ENCODE measurements at places on chromosomes 6 and 20.

DNA sequence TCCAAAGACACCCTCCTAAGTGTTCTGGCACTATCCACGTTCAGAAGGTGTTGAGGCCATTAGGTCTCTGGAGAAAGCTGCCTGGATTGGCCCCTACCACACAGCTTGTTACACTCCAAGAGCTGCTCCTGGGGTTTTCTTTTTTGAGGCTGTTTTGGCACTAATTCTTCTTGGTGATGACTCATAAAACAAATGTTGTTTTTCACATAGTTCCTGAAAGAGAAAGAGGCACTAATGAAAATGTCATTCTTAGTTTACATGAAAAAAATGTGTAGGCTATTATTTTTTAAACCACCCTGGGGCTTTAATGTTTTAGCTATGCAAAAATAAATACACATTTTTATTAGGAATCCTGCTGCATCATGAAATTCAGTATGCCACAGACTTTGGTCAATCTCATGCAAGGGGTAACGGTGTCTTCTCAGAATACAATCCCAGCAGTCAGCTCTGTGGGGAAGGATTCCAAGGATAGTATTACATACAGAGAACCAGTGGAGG lies 38.1 kb downstream of the TBPL1 start:
- no peak for DNase-seq

- no peak for DNase-seq
Observed at GRCh38 chr20:51563486-51564332, 21.2 kb upstream of the NFATC2 start.

GRCh38 chr20:59777814-59778575 lies 155.4 kb downstream of the SYCP2 start:
- no peak for DNase-seq

GRCh38 chr20:23550227-23550626 lies 18.1 kb downstream of the CST9L start:
- DNase-seq: no peak

- DNase-seq: no peak
Observed at GRCh38 chr6:112243861-112244827, 10.2 kb downstream of the LAMA4 start.

- DNase-seq: no peak
Observed at GRCh38 chr20:2986466-2986865, 57.0 kb upstream of the GNRH2 start.

- no peak for DNase-seq
Observed at GRCh38 chr6:106056746-106057390, 29.3 kb upstream of the PRDM1 start.

DNA sequence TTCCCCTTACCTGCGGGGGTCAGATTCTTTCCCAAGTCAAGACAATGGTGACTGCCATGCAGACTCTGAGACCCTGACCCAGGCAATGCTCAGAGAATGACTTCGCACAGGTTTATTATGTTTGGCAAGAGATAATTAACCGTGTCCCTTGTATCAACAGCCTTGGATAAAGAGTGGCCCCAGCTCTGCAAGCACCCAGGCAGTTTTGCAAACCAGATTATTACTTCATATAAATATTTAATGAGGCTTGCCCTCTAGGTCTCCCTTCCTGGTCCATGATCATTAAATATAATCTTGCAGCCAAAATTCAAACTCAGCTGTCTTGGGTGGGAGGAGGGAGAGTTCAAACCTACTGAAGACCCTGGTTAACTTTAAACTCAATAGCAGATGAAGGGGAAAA lies 156.5 kb downstream of the ANKRD60 start:
- no peak for DNase-seq

GRCh38 chr6:39419607-39420006 lies 97.1 kb upstream of the KCNK16 start:
- DNase-seq: no peak

DNA sequence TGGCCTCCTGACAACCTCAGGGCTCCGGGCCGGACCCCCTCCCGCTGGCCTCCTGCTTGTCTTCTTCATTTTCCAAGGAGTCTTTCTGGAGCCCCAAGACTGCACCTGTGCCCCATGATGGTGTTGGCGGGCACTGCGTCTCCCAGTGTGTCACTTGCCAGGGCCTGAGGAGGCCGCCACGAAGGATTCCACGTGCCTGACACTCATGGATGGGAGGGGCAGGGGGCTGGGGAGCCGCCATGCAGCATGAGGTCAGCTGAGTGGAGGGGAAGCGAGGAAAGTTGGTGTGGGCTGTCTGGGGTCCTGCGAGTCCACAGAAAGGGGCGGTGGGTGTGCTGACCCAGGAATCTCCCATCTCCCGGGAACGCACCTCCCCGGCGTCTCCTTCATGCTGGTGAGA lies 165.7 kb downstream of the SMOC2 start:
- DNase-seq: no peak

GRCh38 chr6:161835500-161836215 lies 561.8 kb upstream of the AGPAT4 start:
- DNase-seq: no peak

GRCh38 chr6:139754898-139755775 lies 380.7 kb upstream of the CITED2 start:
- DNase-seq: no peak

GRCh38 chr20:2137552-2138201 lies 36.0 kb downstream of the STK35 start:
- no peak for DNase-seq

- peak; percentile 82 for DNase-seq
Observed at GRCh38 chr20:21548390-21549035, 34.6 kb upstream of the NKX2-2 start.

GRCh38 chr6:121222656-121223055 lies 111.6 kb downstream of the TBC1D32 start:
- DNase-seq: no peak

GRCh38 chr20:58723628-58723984 lies 31.0 kb downstream of the NPEPL1 start:
- DNase-seq: no peak

DNA sequence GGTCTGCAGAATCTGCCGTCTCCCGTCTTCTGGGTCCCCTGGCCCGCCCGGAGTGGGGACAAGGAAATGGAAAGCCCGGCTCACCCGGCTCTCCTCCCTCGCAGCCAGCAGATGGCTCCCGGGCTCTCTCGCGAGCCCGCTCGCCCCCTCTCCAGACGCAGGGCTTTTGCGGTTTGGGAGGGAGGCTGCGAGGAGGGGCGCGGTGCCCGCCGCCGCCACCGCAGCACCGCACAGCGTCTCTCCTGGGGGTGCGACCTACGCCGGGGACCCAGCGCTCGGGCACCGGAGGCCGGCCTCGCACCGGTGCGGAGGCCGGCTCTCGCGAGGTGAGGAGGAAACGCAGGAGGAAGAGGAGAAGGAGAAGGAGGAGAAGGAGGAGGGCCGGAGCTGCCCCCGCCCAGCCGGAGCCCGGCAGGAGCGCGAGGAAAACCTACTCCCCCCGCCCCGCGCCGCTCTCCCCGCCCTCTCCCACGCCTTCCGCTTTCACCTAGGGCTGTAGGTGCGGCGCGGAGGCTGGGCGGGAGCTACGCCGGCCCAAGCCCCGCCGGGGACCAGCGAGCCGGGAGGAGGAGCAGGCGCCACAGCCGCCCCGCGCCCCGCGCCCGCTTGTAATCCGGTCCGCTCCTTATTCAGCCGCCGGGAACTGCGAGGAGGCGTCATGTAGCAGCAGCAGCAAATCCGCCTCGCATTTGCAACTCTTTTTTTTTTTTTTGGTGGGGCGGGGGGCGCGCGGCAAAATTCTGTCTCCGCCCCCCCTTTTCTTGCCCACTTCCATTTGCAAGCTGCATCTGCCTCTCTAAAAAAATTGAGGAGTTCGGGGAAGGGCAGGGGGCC lies at the start of gene CARMIL1:
TSS of gene CARMIL1 (plus strand) at position 461 of the 834 bp plus-strand sequence. CDS start 422 bp downstream, outside the sequence.
- peak; percentile 68 for DNase-seq

DNA sequence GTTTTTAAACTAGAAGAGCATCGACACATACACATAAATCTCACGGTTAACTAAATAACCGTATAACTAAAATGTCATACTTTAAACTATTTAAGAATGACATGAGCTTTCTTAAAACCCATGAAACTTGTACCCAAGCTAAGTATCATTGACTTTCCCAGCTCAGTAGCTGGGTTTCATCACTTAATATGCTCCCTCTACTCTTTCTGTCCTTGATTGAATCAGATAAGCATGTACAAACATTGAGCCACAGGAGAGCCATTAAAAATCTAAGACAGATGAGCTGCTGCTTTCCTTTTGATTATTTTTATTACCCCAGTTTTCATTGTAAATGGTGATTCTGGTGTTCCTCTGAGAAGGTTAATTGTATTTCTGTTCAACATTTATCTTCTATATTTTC lies 115.8 kb downstream of the FOXO3 start:
- no peak for DNase-seq

DNA sequence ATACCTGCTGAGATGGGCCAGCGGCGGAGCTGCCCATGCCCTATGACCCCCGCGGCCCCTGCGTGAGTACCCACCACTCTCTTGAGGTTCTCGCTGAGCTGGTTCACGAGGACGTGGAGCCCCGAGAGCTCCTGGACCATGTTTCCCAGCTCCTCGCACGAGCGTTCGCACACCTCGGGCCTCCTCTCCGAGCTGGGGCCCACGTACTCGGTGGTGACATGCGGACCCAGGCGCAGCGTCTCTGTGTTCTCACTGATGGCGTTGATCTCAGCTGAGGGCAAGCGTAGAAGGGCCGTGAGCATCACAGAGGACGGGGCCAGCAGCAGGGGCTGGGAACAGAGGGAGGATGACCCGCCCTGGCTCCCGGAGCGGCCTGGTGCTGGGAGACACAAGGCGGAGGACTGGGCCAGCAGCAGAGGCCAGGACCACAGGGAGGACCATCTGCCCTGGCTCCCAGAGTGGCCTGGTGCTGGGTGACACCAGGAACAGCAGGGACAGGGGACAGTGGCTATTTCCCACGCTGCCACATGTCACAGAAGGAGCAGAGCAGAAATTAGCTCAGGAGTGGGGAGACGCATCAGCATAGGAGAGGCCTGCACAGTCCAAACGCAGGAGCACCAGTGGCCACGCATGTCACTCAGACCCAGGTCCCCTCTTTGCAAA lies 11.8 kb downstream of the THBS2 start:
- DNase-seq: no peak

DNA sequence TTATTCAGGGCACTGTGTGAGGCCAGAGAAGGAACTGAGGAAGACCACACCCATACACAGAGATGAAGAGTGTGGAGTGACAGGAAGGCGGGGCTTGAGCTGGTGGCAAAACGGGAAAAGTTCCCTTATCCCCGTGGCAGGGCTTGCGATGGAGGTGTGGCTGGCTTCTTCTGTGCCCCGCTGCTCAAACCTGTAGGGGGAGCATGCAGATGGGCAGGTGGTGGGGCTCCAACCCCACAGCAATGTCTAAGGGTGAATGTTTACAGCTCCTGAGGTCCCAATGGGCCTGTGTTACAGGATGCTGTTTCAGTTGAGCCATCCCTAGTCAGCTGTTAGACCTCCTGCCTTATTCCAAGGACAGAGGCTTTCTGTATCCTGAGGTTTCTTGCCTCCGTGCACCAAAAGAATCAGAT lies 105.9 kb downstream of the LY86 start:
- DNase-seq: no peak

GRCh38 chr6:161290751-161291150 lies 16.9 kb upstream of the AGPAT4 start:
- DNase-seq: no peak

- peak; percentile 75 for DNase-seq
Observed at GRCh38 chr6:24933868-24934401, 1.8 kb downstream of the RIPOR2 start.

DNA sequence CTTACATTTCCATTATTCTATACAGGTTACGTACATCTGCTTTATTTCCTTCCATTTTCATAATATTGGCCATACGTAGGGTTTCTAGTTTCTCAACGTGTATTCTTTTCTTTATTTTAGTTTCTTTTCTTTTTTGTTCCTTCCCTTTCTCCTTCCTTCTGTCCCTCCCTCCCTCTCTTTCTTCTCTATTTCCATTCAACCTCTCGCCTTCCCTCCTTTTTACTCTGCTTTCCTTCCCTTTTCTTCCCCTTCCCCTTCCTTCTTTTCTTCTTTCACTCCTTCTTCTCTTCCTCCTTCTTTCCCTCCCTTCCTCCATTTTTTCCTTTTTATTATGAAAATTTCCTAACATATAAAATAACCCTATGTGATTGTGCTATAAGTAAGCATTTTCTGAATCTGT lies 8.7 kb upstream of the HLA-G start:
- DNase-seq: no peak

GRCh38 chr6:142297605-142297995 lies 4.2 kb upstream of the ADGRG6 start:
- DNase-seq: no peak

DNA sequence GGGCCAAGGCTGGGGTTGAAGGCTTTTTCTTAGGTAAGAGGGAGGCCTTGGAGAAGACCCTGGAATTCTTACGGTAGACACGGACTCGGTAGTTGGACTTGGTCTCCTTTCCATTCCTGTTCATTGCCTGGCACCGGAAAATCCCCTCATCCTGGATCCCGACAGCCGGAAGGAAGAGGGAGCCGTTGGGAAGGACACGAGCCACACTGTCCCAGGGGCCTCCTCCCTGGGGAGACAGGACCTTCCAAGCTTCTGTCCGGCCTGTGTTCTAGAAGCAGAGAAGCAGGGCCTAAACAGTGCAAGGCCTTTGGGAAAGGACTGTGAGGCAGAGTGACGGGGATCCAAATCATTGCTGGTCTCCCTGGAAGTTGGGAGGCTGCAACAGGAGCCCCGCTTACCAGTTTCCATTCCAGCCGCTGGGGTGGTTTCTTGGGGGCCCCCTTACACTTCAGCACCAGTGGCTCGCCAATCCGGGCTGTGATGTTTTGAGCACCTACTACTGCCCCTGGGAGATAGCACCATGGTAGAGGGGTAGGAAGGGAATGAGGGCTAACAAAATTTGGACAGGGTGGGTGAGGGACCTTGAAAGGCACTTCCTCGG lies 470 bp downstream of the AGER start:
- DNase-seq: no peak

DNA sequence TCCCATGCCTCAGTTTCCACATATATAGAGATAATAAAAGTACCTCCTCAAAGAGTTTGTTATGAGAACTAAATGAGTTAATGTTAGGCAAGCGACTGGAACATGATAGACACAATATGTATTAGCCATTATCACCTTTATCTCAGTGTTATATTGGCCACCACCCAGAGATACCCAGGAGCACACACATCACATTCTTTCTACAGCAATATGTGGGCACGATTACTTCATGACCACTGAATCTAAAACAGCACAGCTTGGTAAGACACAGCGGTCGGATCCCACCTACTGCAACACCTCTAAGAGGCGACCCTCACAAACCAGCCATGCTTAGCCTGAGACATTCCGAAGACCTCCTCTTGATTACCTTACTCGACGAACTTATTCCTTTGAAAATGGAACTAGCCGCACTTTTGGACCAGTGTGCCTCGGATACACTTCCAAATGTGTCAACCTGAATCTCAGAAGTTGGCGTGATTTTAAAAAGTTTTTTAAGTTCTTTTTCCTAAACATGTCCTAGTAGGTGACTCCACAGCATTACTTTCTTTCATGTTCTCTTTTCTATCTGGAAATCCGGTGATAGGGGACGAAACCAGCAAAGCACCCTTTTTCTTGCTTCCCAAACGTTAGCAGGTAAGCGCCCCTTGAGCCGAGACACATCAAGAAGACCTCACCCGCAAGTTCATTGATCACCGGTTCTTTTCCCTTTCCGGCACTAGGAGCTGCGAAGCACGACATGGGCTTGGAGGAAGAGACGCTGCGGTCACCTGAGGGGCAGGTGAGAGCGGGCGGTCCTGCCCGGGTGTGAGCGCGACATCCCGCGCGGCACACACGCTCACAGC lies 923 bp downstream of the GMDS start:
- no peak for DNase-seq
